Left ventricle myocardium inferior (tissue), 1 donor: ENCODE measurements at places on chromosomes 16 and 17. TPM values are rescaled to one million over a fixed set of nuclear protein-coding genes. Genes with fewer than 3 reads are reported as not detected.

- peak within 1 kb of the TSS; percentile 1 for H3K27ac ChIP-seq
- peaks cover 23% of the 10 kb centered on the region for H3K27me3 ChIP-seq
- peaks cover 51% of the 10 kb centered on the region for H3K4me1 ChIP-seq
- H3K4me3 ChIP-seq: peak within 1 kb of the TSS; percentile 78
These were observed at the start of gene DBNDD1 for GRCh38 chr16:90018652-90019542. TSS of gene DBNDD1 (minus strand) at chr16:90019456. CDS start at chr16:90019341, 115 bp downstream.

- H3K36me3 ChIP-seq: no peaks in the 10 kb centered on the region
- H3K27me3 ChIP-seq: peaks cover 75% of the 10 kb centered on the region
- no peak for DNase-seq
- H3K27ac ChIP-seq: no peak overlapping the region
These were observed 9.1 kb downstream of the JPH3 start for GRCh38 chr16:87611456-87611855.

DNA sequence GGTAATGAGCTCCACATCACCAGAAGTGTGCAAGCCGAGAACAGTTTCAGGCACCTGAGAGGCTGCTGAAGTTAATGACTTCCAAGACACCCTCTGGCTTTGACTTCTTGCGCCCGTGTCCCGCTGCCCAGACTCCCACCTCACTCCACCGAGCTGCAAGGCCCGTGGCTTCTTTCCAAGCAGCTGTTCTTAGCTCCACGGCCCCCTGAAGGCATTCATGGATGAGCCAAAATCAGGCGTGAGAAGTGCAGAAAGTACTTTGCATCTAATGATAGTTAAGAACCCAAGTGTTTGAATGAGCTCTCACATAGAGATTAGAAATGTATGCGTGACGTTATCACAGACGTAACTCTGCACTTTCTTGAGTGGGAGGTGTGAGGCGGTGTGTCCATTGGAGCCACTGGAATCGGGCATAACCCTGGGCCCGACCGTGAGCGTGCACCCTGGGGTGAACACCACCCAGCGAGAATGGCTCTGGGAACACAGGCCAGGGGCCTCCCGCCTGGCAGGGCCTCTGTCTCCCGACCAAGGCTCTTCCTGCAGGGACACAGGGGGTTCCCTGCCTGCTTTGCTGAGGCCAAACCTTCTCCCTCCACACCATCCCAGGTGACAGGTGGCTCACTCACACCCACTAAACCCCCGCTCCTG, 11.0 kb downstream of the NPTX1 start:
- H3K4me1 ChIP-seq: peaks cover 12% of the 10 kb centered on the region
- H3K27ac ChIP-seq: no peak overlapping the region
- H3K36me3 ChIP-seq: no peaks in the 10 kb centered on the region
- no peak overlapping the region for H3K4me3 ChIP-seq

DNA sequence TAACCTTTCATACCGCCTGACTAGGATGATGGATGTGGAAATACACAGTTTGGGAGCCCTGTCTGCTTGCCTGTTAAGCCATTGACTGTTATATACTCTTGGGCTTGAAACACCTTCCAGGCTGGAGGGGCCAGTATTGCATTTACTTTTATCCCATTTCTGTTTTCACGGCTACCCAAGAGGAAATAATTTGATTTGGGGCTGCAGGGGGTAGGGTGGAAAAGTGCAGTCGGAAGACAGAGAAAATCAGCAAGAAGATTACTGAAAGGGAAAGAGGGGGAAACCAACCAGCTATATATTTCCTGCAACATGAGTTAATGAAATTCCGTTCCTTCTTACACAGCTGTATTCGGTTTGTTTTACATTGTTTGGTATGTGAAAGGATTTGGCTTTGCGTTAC, 202.5 kb downstream of the CDH13 start:
- H3K4me3 ChIP-seq: no peak overlapping the region
- H3K36me3 ChIP-seq: no peaks in the 10 kb centered on the region
- no peak for DNase-seq
- no peaks in the 10 kb centered on the region for H3K27me3 ChIP-seq
- peaks cover 17% of the 10 kb centered on the region for H3K4me1 ChIP-seq

- peaks cover 76% of the 10 kb centered on the region for H3K36me3 ChIP-seq
- no peak overlapping the region for H3K27ac ChIP-seq
- H3K27me3 ChIP-seq: no peaks in the 10 kb centered on the region
- no peak overlapping the region for H3K4me3 ChIP-seq
- DNase-seq: no peak
These were observed 9.6 kb downstream of the ERBB2 start for GRCh38 chr17:39709319-39709997.

GRCh38 chr16:23286131-23286532, 16.0 kb upstream of the SCNN1B start:
- no peaks in the 10 kb centered on the region for H3K36me3 ChIP-seq
- no peak for DNase-seq
- H3K27ac ChIP-seq: no peak overlapping the region
- H3K4me1 ChIP-seq: no peaks in the 10 kb centered on the region

GRCh38 chr16:55663765-55664677, 8.2 kb downstream of the SLC6A2 start:
- peaks cover 42% of the 10 kb centered on the region for H3K27me3 ChIP-seq
- no peak overlapping the region for H3K27ac ChIP-seq
- H3K36me3 ChIP-seq: no peaks in the 10 kb centered on the region
- H3K4me3 ChIP-seq: no peak overlapping the region
- DNase-seq: no peak
- H3K4me1 ChIP-seq: peaks cover 12% of the 10 kb centered on the region

GRCh38 chr17:17612085-17613022, 20.8 kb upstream of the PEMT start:
- H3K4me3 ChIP-seq: no peak overlapping the region
- H3K4me1 ChIP-seq: peaks cover 10% of the 10 kb centered on the region
- H3K27ac ChIP-seq: peak overlapping the region; percentile 47
- H3K27me3 ChIP-seq: no peaks in the 10 kb centered on the region
- no peaks in the 10 kb centered on the region for H3K36me3 ChIP-seq

DNA sequence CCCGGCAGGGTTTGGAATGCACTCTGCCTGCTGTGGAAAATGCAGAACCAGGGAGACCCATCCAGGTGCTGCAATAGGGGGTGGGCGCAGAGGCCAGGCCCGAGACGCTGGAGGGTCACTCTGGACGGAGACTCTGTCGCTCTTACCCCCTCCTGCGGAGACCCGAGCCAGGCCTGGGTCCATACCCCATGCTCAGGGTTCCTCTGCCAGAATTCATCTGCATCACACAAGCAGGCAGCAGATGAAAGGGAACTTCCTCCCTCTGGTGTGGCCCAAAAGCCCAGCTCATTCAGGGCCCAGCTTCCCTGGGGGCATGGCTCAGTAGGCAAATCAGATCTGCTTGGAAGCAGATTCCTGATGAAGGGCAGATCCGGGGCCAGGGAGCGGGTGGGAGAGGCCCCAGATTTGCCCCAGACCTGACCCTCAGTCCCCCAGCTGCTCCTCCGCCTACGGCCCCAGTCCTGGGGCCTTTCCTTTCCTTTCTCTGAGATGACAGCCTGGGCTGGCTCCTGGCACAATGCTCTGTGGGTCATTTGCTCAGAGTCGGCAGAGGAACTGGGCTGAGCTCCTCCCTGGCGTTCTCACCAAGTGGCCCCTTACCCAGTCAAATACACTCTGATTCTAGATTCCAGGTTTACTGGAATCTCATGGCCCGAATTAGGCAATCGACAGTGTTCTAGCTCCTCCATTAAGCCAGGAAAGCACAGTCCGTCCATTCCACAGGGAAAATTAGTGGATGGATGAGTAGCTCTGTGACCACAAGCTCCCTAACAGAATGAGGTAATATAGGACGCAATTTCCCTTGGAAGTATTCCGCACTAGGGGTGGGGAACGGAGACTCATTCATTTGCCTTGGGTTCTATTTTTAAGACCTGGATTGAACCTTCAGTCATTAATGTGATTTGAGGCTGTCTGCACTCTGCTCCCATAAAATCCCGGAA, 19.1 kb upstream of the RASD1 start:
- H3K4me1 ChIP-seq: no peaks in the 10 kb centered on the region
- H3K4me3 ChIP-seq: no peak overlapping the region
- H3K27ac ChIP-seq: no peak overlapping the region
- no peak for DNase-seq
- no peaks in the 10 kb centered on the region for H3K27me3 ChIP-seq
- peaks cover under 1% of the 10 kb centered on the region for H3K36me3 ChIP-seq

GRCh38 chr16:59701963-59702930, 968.1 kb upstream of the GOT2 start:
- H3K4me3 ChIP-seq: no peak overlapping the region
- H3K4me1 ChIP-seq: no peaks in the 10 kb centered on the region
- H3K27me3 ChIP-seq: no peaks in the 10 kb centered on the region
- H3K36me3 ChIP-seq: no peaks in the 10 kb centered on the region
- H3K27ac ChIP-seq: no peak overlapping the region
- DNase-seq: no peak

GRCh38 chr16:89473791-89474414, 16.5 kb downstream of the ANKRD11 start:
- peaks cover 90% of the 10 kb centered on the region for H3K4me1 ChIP-seq
- no peak for DNase-seq
- H3K36me3 ChIP-seq: no peaks in the 10 kb centered on the region

GRCh38 chr16:71840052-71840451, 5.7 kb upstream of the ATXN1L start:
- no peaks in the 10 kb centered on the region for H3K27me3 ChIP-seq
- no peak for DNase-seq
- H3K27ac ChIP-seq: no peak overlapping the region

GRCh38 chr16:57612494-57612893, 15.9 kb upstream of the ADGRG1 start:
- no peaks in the 10 kb centered on the region for H3K36me3 ChIP-seq
- H3K27ac ChIP-seq: no peak overlapping the region
- DNase-seq: no peak
- no peaks in the 10 kb centered on the region for H3K27me3 ChIP-seq
- peaks cover 14% of the 10 kb centered on the region for H3K4me1 ChIP-seq
- H3K4me3 ChIP-seq: no peak overlapping the region

DNA sequence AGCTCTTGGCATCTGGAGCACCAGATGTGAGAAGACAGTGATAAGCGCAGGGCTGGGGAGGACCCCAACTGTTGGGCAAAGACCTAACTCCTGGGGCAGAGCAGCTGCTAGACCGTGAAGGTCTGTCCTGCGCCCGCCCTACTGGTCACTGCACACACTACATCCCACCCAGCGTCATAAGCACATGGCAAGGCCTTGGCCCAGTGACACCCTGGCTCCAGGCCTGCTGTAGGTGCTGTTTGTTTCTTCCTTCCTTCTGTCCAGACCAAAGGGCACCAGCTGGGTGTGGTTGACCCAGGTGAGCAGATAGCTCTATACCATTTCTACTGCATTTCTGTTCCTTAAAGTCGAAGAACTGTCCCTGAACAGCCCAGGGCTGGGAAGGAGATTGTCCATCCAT, 6.4 kb downstream of the TRPV3 start:
- no peaks in the 10 kb centered on the region for H3K36me3 ChIP-seq
- no peak for DNase-seq
- H3K4me1 ChIP-seq: no peaks in the 10 kb centered on the region
- no peak overlapping the region for H3K4me3 ChIP-seq
- H3K27ac ChIP-seq: no peak overlapping the region

DNA sequence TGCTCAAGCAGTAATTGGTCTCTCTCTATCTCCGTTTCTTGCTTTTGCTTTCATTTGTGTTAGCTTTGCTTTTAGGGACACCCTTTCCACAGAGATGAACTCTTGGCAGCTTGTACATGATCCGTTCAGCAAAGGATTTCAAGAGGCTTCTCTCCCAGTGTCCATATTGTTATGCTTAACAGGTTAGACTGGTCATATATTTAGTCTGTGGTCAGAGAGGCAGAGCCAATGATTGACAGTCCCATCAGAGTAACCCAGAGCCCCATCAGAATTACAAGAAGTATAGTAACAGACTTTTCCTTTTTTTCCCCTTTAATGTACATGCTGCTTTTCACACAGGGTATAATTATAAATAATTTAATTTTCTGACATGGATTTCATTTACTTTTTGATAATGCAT, 34.4 kb downstream of the GDPD1 start:
- no peaks in the 10 kb centered on the region for H3K27me3 ChIP-seq
- DNase-seq: no peak
- peaks cover 7% of the 10 kb centered on the region for H3K36me3 ChIP-seq
- H3K27ac ChIP-seq: no peak overlapping the region

GRCh38 chr16:86939609-86940008, 361.3 kb downstream of the FOXL1 start:
- H3K4me3 ChIP-seq: no peak overlapping the region
- no peaks in the 10 kb centered on the region for H3K27me3 ChIP-seq
- H3K36me3 ChIP-seq: no peaks in the 10 kb centered on the region
- H3K4me1 ChIP-seq: no peaks in the 10 kb centered on the region
- H3K27ac ChIP-seq: no peak overlapping the region

DNA sequence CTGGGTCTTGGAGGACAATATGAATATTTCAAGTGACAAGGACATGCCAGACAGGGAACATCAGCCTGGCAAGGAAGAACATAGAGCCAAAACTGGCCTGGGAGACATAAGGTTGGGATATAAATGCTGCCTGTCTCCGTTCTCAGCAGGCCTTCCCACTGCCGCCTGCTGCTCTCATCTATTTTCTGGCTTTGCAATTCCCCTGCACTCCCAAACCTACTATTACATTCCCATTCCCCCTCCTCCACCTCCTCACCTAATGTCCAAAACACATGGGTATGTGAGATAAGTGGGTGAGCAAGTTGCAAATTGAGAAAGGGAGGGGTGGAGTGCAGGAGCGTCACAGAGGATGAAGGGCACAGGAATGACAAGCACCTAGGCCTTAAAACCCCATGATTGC, 244.3 kb upstream of the CDH8 start:
- H3K27ac ChIP-seq: no peak overlapping the region
- DNase-seq: no peak
- H3K27me3 ChIP-seq: no peaks in the 10 kb centered on the region
- H3K4me1 ChIP-seq: no peaks in the 10 kb centered on the region
- H3K36me3 ChIP-seq: no peaks in the 10 kb centered on the region
- H3K4me3 ChIP-seq: no peak overlapping the region

DNA sequence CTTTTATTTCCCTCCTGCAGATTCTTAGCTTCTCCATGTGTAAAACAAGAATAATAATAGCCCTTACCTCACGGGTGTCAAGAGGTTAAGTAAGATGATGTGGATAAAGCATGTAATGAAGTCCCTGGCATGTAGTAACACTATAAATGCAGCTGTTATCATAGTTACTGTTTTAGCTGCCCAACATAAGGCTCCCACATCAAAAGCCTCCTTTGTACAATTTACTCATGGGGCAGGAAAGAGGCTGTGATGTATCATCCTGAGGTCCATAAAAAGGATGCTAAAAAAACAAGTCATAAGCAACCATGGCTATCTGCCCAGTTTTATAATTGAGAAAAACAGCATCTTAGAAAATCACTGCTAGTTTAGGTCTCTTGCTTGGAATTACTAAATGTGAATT, 339.7 kb downstream of the CA10 start:
- no peak overlapping the region for H3K4me3 ChIP-seq
- DNase-seq: no peak
- H3K36me3 ChIP-seq: no peaks in the 10 kb centered on the region

Gene TP53TG3D
- 0.80 TPM for total RNA-seq

Gene RPH3AL
- 4.0 TPM for total RNA-seq

Gene PIPOX
- 0.60 TPM for total RNA-seq

Gene CCL23
- total RNA-seq: not detected

Gene C16orf54
- 0.63 TPM for total RNA-seq

Gene BRICD5
- total RNA-seq: 10.9 TPM

Gene TAC4
- 0.44 TPM for total RNA-seq

Gene ITGAD
- total RNA-seq: not detected
